ENCODE measurements at places on chromosomes 11 and 22.

- peak; percentile 37 for DNase-seq
These were observed 4.4 kb downstream of the EFEMP2 start for GRCh38 chr11:65868076-65868667.

GRCh38 chr11:3152471-3153110 lies 12.5 kb downstream of the OSBPL5 start:
- no peak for DNase-seq

DNA sequence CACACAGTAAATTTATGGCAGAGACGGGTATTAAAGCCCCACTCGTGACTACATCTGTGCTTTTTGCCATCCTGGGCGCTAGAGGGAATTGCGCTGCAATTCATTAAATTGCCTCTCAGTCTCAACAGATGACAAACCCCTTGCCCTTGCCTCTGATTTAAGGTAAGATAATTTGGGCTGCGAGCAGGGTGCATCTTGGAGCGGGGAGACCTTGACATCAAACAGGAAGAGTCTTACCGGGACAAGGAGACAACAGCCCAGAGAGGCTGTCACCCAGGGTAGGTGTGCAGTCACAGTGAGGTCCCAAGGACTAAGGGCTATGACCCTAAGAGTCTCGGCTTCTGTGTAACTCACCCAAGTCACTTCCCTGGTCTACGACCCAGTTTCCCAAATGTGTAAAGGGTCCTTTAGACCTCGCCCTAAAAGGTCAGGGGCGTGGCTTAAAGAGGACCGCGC lies 449 bp upstream of the TOM1 start:
- DNase-seq: peak; percentile 57

DNA sequence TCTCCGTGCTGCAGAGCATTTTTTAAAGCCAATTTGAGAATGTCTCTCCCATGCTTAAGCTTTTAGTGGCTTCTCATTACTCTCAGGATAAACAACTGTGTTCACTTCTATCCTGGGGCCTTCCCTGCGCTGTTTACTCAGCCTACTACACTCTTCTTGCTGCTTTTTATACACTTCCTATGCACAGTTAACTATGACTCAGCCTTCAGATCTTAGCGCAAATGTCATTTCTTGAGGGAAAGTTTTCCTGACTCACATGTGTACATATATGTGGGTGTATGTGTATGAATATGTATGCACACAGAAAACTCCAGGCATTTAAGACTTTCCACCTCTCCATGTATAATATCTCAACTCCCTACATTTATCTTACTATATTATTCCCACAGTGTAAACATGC lies 9.8 kb downstream of the THAP12 start:
- no peak for DNase-seq

GRCh38 chr11:57085611-57086010 lies 96.1 kb upstream of the LRRC55 start:
- peak; percentile 15 for DNase-seq

- DNase-seq: no peak
These were observed 24.9 kb downstream of the BCO2 start for GRCh38 chr11:112200252-112200651.

DNA sequence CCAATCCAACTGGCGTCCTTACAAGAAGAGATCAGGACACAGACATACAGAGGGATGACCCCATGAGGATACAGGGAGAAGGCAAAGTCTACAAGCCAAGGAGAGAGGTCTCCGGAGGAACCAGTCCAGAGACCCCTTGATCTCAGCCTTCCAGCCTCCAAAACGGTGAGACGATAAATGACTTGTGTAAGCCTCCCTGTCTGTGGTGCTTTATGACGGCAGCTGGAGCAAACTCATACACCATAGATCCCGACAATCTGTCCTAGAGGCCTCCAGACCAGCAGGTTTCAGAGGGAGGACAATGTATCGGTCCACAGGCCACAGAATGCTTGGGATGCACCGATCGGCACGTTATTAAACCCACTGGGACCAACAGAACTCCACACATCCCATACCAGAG lies 383.3 kb downstream of the SHANK2 start:
- DNase-seq: no peak

DNA sequence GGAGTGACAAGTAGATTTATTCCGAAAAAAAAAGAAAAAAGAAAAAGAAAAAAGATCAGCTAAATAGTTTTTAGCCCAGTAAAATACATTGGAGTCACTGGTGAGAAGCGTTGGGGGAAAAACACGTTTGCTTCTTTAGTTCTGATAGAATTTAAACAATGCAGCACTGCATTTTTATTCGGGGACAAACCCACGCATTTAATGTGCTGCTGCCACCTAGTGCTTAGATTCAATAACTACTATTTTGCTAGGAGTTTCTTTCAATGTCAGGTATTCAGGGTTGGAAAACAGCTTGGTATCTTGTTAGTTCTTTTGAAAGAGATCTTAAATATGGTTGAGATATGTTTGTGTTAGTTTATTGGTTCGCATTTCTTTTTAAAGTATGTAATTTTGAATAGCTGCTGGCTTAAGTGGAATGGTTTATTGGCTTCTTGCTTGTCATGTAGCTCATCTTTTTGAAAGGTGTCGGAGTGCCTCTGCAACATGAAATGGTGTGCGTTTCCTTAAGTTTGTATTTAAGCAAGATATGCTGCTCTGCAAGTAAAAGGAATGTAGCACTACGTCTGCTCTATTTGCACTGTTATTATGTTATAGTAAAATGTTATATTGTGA lies 41.9 kb downstream of the SVIP start:
- DNase-seq: peak; percentile 78

- DNase-seq: peak; percentile 46
These were observed 40.2 kb downstream of the DIXDC1 start for GRCh38 chr11:111977146-111978027.

DNA sequence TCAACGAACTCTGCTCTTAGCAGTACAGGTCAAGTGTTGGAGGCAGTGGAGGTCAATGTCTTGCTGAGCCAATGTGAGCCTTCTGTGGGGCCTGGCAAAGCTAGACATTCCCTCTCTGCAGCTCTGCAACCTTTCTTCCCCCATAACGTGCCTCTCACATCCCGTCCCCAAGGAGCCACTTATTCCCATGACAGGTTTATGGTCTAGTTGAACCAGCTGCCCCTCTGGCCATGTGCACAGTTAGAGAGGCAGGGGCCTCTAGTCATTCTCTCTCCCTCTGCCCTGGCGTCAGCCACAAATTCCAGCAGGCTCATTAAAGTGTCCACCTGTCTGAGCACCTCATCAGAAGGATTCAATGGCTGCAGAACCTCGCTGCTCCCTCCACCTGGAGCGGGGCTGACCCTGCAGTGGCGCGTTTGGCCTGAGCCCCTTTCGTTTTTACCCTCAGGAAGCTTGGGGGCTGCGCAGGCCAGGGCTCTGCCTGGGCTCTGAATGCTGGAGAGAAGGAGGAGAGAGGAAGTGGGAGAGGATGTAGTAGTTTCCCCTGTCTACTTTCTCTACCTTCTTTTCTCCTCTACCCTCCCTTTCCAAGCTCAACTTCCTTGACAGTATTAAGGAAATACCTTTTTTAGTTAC lies 302.1 kb upstream of the B3GAT1 start:
- peak; percentile 32 for DNase-seq

- DNase-seq: peak; percentile 60
These were observed 70.7 kb downstream of the TEAD1 start for GRCh38 chr11:12744826-12745502.

GRCh38 chr11:111623527-111624030 lies 21.3 kb downstream of the SIK2 start:
- DNase-seq: no peak

GRCh38 chr11:11346303-11346702 lies 6.7 kb downstream of the CSNK2A3 start:
- DNase-seq: no peak

GRCh38 chr22:27874185-27874584 lies 44.9 kb downstream of the PITPNB start:
- no peak for DNase-seq

- peak; percentile 29 for DNase-seq
These were observed 11.4 kb upstream of the MICAL3 start for GRCh38 chr22:18035751-18036150.

GRCh38 chr22:48238284-48238915 lies 1476.0 kb downstream of the TBC1D22A start:
- no peak for DNase-seq

- DNase-seq: no peak
These were observed 11.2 kb downstream of the EIF4G2 start for GRCh38 chr11:10797531-10797930.

GRCh38 chr22:38618258-38618657 lies 37.9 kb downstream of the FAM227A start:
- DNase-seq: no peak

- DNase-seq: no peak
These were observed 20.8 kb downstream of the WNT11 start for GRCh38 chr11:76185511-76185910.

DNA sequence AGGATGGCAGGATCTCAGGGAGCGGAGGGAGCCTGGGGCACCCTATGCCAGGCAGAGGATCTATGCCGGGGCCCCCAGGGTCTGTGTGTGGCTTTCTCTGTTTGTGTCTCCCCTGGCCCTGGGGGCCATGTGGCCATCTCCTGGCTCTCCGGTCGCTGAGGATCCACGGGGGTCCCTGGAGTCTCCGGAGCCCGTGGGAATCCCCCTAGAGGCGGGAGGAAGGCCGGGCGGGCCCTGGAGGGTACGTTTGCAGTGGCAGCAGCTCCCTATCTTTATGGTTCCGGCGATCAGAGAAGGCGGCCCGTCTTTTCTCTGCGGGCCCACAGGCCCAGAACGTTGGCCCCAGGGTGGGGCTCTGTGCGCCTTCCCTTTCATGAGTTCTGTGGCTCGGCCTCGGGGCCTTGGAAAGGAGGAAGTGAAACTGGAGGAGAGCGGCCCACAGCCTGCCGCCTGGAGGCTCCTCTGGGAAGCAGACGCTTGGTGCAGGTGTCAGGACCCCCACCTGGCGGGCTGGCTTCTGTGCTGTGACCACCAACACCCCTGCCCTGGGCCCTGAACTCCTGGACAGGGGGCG lies 82.1 kb downstream of the KCNQ1 start:
- DNase-seq: no peak

DNA sequence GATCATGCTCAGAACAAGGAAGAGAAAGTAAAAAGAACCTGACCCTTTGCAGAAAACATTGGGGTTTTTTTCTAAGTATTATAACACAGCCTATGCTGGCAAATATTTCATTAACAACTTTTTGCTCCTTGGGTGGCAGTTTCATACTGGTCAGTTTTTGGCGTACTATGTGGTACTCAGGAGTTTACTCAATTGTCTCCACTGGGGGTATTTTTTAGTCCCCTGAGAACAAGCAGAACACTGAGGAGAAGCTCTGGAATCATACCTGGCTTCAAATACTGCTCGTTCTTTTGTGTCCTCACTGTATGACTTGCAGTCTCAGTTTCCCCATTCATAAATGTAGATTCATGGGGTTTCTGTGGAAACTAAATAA lies 90.4 kb downstream of the SERGEF start:
- DNase-seq: no peak

- DNase-seq: peak; percentile 5
These were observed 60.6 kb downstream of the SEZ6L start for GRCh38 chr22:26229910-26230309.

- DNase-seq: peak; percentile 72
These were observed 19.5 kb downstream of the TSPAN4 start for GRCh38 chr11:862081-862661.

DNA sequence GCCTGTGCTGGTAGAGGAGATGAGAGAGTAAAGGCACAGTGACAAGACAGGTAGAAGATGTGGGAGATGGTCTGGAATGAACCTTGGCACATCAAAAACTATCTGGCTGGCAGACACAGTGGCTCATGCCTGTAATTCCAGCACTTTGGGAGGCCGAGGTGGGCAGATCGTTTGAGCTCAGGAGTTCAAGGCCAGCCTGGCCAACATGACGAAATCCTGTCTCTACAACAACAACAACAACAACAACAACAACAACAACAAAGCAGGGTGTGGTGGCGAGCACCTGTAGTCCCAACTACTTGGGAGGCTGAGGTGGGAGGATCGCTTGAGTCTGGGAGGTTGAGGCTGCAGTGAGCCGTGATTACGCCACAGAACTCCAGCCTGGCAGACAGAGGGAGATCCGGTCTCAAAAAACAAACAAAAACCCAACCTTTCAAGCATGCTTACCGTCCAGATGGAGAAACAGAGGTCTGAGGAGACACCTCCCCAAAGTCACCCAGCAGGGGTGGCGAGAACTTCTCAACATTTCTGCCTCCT lies 11.8 kb downstream of the KCTD21 start:
- DNase-seq: no peak

DNA sequence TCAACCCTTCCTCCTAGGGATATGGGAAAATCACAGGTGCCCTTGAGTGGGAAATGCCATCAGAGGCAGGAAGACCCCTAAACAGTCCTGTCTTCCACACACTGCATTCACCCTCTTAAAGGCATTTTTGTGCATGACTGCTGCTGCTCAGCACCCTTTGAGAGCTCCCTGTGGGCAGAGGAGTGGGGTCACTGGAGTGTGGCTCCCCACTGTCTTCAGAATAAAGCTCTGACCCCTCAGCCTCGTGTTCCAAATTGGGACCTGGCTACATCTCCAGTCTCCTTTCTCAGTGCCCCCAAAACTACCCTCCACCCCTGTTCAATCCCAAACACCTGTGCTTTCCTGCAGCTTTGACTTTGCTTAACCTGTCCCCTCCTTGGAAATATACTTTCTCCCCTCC lies 46.6 kb downstream of the CHRDL2 start:
- DNase-seq: no peak

DNA sequence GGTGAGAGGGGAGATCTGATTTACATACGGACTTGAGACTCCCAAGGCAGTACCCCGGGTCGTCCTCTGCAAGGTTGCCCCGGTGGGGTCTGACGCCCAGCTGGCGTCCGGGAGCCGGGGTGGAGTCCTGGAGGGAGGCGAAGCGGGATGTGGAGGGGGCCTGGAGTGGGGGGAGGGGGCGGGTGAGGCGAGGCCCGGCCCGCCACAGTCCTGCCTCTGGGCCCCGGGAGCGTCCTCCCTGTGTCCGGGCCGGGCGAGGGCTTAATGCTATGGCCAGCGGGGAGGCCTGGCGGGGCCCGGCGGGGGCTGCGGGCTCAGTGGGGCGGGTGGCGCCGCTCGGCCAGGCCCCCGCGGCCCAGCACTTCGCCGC lies 2.4 kb upstream of the MYBPC3 start:
- peak; percentile 22 for DNase-seq

DNA sequence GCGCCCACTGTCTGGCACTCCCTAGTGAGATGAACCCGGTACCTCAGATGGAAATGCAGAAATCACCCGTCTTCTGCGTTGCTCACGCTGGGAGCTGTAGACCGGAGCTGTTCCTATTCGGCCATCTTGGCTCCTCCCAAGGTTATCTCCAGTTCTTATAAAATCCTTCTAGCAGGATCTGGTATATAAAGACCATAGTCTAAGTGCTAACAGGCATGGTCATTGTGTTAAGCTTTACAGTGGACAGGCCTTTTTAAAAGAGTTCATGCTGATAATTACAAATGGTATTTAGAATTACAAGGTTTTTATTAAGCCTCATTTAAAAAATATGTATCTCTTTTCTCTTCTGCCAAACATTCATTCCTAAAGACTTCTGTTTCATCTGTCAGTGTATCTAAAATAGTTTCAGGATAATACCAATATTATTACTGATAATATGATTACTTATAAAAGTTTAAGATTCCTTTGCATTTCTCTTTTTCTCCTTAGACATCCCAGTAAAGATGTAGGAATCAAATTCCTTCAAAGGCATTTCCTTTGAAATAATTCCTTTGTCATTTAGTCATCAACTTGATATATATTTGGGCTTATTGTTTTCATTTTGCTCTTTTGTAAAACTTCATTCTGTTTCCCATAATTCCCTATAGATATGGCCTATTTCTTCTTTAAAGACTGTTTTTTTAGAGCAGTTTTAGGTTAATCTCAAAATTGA lies 20.7 kb downstream of the DDX10 start:
- no peak for DNase-seq

- DNase-seq: no peak
These were observed 29.8 kb downstream of the PIK3IP1 start for GRCh38 chr22:31262312-31263133.

- peak; percentile 45 for DNase-seq
These were observed 6.4 kb downstream of the CD6 start for GRCh38 chr11:60977836-60978235.

GRCh38 chr11:83192606-83193245 lies 786 bp upstream of the ANKRD42 start:
- DNase-seq: no peak
